ENCODE measurements at places on chromosomes 3 and 15.

- DNase-seq: no peak
Observed at GRCh38 chr3:141812084-141812483, 48.9 kb downstream of the GRK7 start.

- DNase-seq: no peak
Observed at GRCh38 chr3:142272200-142272891, 47.0 kb upstream of the GK5 start.

GRCh38 chr3:47601281-47601680, 22.6 kb upstream of the CSPG5 start:
- no peak for DNase-seq

- no peak for DNase-seq
Observed at GRCh38 chr3:57557085-57557537, 1.0 kb downstream of the PDE12 start.

GRCh38 chr3:158160958-158161357, 51.1 kb downstream of the RSRC1 start:
- no peak for DNase-seq

GRCh38 chr15:64681424-64682024, 93.9 kb downstream of the RBPMS2 start:
- no peak for DNase-seq

DNA sequence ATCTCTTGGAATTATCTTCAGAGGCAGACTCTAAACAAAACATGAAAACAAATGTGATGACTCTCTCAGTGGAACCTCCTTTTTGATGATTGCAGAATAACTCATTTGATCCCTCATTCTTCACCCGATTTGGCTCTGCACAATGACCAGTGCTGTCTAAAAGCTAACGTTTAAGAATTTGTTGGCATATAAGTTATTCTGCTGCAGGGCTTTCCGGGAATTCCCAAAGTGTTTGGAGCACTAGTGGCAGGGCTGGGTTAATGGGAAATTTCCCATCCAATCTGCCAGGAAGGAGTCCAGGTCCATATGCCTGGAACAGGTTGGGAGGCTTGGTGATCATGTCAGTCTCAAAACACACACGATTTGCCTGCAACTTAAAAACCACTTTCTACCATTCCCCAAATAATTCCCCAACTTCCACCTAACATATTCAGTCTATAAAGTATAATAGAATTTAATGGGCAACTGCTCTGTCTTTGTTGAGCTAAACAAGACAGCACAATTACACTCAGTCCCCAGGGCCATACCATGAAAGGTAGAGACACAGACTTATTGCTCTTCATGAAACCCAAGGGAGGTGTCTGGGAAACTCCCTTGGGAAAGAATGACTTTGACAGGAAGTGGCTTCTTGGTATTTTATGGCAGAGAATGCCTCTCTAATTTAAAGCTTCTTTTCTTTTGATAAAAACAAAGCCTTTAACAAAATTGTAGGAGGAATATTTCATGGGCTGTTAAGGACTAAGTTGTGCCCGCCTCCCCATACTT, 38.0 kb downstream of the ARRDC4 start:
- no peak for DNase-seq

DNA sequence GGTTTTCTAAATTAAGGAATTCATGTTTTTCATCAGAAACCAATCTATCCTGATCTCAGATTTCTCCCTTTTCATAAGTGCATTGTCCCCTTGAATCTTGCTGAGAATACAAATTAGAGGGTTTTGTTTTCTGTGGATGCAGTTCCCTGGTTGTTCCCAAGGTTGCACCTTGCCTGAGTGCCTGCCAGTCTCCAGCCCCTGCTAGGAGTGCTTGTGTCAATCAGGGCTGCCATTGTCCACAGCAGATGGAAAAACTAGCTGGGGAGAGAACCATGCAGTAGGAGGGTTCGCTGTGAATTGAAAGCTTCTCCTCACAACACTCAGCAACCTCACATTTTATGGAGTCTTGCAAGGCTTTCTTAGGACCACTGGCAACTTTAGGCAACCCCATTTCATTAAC, 210.8 kb upstream of the CTNNB1 start:
- DNase-seq: no peak

GRCh38 chr15:41659855-41660234, 360 bp upstream of the MGA start:
- DNase-seq: no peak

DNA sequence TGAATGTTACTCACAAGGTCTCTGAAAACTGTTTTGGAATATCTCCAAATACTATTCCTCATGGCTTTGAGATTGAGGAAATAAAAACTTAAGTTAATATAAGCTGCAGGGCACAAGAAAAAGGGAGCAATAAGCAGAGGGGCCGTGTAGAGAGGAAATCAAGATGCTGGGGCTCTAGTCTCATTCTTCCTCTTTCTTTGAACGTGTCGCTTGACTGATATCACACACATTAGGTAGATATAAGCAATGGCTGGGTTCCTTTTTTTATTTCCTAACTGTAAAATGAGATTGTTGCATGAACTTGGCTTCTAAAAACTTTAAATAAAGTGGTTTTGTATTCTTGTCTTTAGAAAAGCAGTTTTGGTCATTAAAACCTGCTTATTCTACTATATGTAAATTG, 326.7 kb upstream of the ROPN1 start:
- no peak for DNase-seq

GRCh38 chr15:81033508-81033907, 32.8 kb downstream of the TLNRD1 start:
- DNase-seq: no peak

All from heart left ventricle (tissue), 16 donors.